ENCODE measurements at places on chromosomes 16 and 17.
A peak's percentile ranks its signal among the peaks of the same experiment; 100 is the strongest.

GRCh38 chr17:14323522-14323981 is 22.7 kb downstream of the HS3ST3B1 start:
- no peaks in the 10 kb centered on the region for H3K27me3 ChIP-seq
- DNase-seq: no peak
- peaks cover 2% of the 10 kb centered on the region for H3K4me1 ChIP-seq

DNA sequence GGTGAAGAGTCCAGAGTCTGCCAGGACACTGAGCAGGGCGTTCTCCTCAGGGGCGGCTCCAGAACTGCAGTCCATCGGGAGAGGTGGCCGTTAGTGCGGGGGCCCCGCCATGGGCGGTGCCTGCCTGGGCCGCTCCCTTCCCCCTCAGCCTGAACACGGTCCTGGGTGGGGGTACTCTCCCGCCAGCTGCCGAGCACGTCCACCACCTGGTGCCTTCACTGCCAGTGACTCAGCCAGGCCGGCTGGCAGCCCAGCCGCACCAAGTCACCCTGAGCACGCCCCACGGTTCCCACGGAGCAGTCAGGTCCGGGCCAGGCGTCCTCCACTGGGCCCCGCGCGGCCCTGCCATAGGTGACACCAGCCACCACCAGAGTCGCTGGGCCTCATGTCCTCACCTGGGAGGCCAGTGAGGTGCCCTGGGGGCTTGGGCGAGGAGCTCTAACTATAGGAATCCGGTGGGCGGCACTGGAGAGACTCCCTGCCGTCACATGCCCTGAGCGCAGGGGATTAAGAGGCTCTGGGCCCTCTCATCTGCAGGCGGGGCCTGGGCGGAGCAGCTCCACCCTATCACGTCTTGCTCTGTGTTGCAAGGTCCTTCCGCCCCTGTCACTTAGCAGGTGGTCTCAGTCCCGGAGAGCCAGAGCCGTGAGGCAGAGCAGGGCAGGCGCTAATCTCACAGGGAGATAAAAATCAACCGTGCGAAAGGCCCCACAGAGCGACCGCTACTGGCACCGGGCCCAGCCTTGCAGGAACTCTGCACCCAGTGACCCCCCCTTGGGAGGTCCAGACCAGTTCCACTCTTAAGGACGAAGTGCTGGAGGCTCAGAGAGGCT is 14.3 kb downstream of the PIEZO1 start:
- peak; percentile 76 for DNase-seq
- peaks cover 81% of the 10 kb centered on the region for H3K4me1 ChIP-seq
- H3K27ac ChIP-seq: peak overlapping the region; percentile 46
- no peaks in the 10 kb centered on the region for H3K36me3 ChIP-seq
- H3K4me3 ChIP-seq: no peak overlapping the region

DNA sequence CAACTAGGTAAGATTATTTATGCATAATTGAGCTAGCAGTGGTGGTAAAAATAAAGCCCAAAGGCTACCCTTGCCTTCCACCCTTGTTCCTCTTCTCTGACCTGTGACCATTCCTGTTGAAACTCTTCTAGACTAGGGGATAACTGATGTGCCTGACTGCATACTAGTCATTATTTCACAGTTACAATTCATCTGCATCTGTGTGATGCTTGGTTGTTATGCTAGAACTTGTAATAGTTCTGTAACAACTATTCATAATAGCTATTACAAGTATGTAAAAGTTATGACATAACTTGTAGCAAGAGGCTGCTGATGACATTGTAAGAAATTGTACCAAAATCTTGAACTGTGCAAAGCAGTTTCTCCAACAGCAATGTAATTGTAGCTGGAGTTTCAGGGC is 2.4 kb upstream of the VAC14 start:
- H3K36me3 ChIP-seq: no peaks in the 10 kb centered on the region
- no peak overlapping the region for H3K4me3 ChIP-seq
- peaks cover 14% of the 10 kb centered on the region for H3K4me1 ChIP-seq
- no peak for DNase-seq

GRCh38 chr17:76145231-76146052 is 4.4 kb upstream of the FOXJ1 start:
- H3K27me3 ChIP-seq: peaks cover 2% of the 10 kb centered on the region
- H3K36me3 ChIP-seq: no peaks in the 10 kb centered on the region

DNA sequence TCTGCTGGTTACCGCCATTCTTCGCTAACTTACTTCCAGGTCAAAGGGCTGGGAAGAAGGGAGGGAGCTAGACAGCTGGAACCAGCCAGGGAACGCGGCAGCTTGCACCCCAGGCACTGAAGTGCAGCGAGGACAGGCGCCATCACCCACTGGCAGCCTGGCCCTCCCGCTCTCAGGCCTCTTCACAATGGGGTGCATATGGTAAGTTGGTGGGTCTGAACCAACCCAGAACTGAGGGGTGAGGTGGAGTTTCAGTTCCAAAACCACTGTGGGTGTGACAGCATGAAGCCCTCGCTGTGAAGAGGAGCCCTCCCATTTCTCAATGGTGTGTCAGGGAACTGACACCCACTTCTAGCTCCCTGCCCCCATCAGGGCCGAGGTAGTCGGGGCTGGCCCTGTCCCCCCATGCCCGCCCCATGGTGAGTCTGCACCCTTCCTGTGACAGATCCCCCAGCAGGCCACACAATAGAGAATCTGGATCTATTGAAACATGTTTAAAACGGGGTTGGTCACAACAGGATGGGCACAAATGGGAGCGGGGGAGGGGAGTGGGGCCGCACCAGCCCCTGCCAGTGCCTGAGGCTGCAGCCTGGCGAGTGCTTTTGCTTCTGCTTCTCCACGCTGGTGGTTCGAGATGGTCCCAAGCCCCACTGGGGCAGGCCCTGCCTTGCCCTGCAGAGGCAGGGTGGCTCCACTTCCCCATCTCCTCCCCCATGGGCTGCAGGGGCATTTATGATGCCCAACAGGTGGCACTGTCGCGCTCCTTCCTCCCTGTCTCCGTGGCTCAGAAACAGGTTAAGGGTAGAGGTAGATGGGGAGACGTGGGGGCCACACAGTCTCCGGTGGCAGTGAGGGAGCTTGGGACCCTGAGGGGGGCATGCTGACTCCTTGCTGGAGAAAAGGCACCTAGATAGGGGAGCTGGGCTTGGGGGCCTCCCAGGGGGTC is 2.3 kb downstream of the LIMD2 start:
- peak; percentile 82 for DNase-seq
- H3K4me1 ChIP-seq: peaks cover 15% of the 10 kb centered on the region
- no peaks in the 10 kb centered on the region for H3K27me3 ChIP-seq
- H3K27ac ChIP-seq: peak overlapping the region; percentile 24
- no peaks in the 10 kb centered on the region for H3K36me3 ChIP-seq

GRCh38 chr17:81337476-81337879 is 42.4 kb upstream of the SLC38A10 start:
- H3K27me3 ChIP-seq: peaks cover 13% of the 10 kb centered on the region
- H3K27ac ChIP-seq: no peak overlapping the region
- no peak overlapping the region for H3K4me3 ChIP-seq
- no peak for DNase-seq
- no peaks in the 10 kb centered on the region for H3K36me3 ChIP-seq

DNA sequence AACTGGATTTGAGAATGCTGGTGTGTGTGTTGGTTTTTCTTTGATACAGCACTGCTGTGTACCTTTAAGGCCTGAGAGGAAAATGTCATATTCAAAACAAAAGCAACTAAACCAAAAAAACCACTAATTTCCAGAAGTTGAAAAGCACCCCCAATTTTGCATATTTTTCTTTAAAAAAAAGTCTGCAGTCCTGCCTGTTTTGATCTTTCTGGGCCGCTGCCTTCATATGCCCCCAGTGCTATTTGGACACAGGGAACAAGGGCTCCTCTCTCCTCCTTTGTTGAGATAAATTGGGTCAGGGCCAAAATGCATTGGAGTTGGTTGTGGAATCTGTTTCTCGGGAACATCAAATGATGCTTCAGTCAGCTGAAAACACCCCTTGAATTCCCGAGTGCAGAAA is 26.9 kb downstream of the GPT2 start:
- no peak for DNase-seq
- H3K4me3 ChIP-seq: no peak overlapping the region
- H3K27me3 ChIP-seq: no peaks in the 10 kb centered on the region
- H3K36me3 ChIP-seq: no peaks in the 10 kb centered on the region
- H3K27ac ChIP-seq: no peak overlapping the region
- H3K4me1 ChIP-seq: no peaks in the 10 kb centered on the region

- DNase-seq: no peak
- H3K27me3 ChIP-seq: no peaks in the 10 kb centered on the region
- no peak overlapping the region for H3K4me3 ChIP-seq
- H3K27ac ChIP-seq: no peak overlapping the region
- H3K36me3 ChIP-seq: no peaks in the 10 kb centered on the region
Observed at GRCh38 chr17:27153005-27153404, 140.9 kb upstream of the WSB1 start.

Measured in heart left ventricle (tissue), 16 donors.